ENCODE measurements at places on chromosomes 4 and X. TPM values are rescaled to one million over a fixed set of nuclear protein-coding genes. Genes with fewer than 3 reads are reported as not detected.

The KLHL4 gene
- polyA plus RNA-seq = not detected

The IQCM gene
- not detected for polyA plus RNA-seq

The PRR27 gene
- polyA plus RNA-seq = not detected

The SOX3 gene
- not detected for polyA plus RNA-seq

The RHOXF1 gene
- not detected for polyA plus RNA-seq

The PNMA3 gene
- polyA plus RNA-seq = not detected

The IL3RA gene
- polyA plus RNA-seq = 0.13 TPM

The VEGFC gene
- polyA plus RNA-seq = 20.6 TPM

The SPIN3 gene
- polyA plus RNA-seq = 10.1 TPM

The TCEAL7 gene
- 21.8 TPM for polyA plus RNA-seq

The DNASE1L1 gene
- 16.6 TPM for polyA plus RNA-seq

The KLHL5 gene
- polyA plus RNA-seq = 27.0 TPM

The AMOT gene
- polyA plus RNA-seq = 3.0 TPM

The PAGE5 gene
- polyA plus RNA-seq = not detected

The BCLAF3 gene
- 4.4 TPM for polyA plus RNA-seq

The TMEM255A gene
- polyA plus RNA-seq = not detected

The BBS12 gene
- polyA plus RNA-seq = 5.2 TPM

The TMEM156 gene
- polyA plus RNA-seq = not detected

The BEX4 gene
- 2.4 TPM for polyA plus RNA-seq

The JADE3 gene
- polyA plus RNA-seq = 0.84 TPM

The MSMO1 gene
- 70.9 TPM for polyA plus RNA-seq

The FAM50A gene
- 125 TPM for polyA plus RNA-seq

The GABRG1 gene
- not detected for polyA plus RNA-seq

The IL15 gene
- 7.6 TPM for polyA plus RNA-seq

The NHSL2 gene
- polyA plus RNA-seq = 6.5 TPM

The PAGE1 gene
- not detected for polyA plus RNA-seq

The MAGIX gene
- 1.1 TPM for polyA plus RNA-seq

The CBR4 gene
- polyA plus RNA-seq = 15.5 TPM

The NDUFC1 gene
- 222 TPM for polyA plus RNA-seq

The GAGE1 gene
- not detected for polyA plus RNA-seq

The LONRF3 gene
- polyA plus RNA-seq = not detected

The FGF16 gene
- not detected for polyA plus RNA-seq

The ELMOD2 gene
- polyA plus RNA-seq = 30.5 TPM

The MRPL1 gene
- 23.2 TPM for polyA plus RNA-seq

The MGAT4D gene
- polyA plus RNA-seq = not detected

The VCX3A gene
- polyA plus RNA-seq = not detected

The OSTC gene
- 630 TPM for polyA plus RNA-seq

The HOPX gene
- not detected for polyA plus RNA-seq

The MAGEA10 gene
- not detected for polyA plus RNA-seq

The GAGE12H gene
- not detected for polyA plus RNA-seq

The TAF9B gene
- polyA plus RNA-seq = 11.3 TPM

The FAM13A gene
- 5.5 TPM for polyA plus RNA-seq

The AKAP17A gene
- 11.6 TPM for polyA plus RNA-seq

The SHROOM4 gene
- polyA plus RNA-seq = 0.55 TPM

The CLNK gene
- polyA plus RNA-seq = not detected

The BEX1 gene
- 79.9 TPM for polyA plus RNA-seq

The COX7B2 gene
- not detected for polyA plus RNA-seq

The UGT2B10 gene
- polyA plus RNA-seq = not detected

The ARHGEF6 gene
- 3.6 TPM for polyA plus RNA-seq

The SPATA4 gene
- polyA plus RNA-seq = 0.73 TPM

The CYTL1 gene
- 1.1 TPM for polyA plus RNA-seq

The DTHD1 gene
- not detected for polyA plus RNA-seq

All from GM23248 (cell line).